ENCODE measurements at places on chromosomes 12 and 14.

DNA sequence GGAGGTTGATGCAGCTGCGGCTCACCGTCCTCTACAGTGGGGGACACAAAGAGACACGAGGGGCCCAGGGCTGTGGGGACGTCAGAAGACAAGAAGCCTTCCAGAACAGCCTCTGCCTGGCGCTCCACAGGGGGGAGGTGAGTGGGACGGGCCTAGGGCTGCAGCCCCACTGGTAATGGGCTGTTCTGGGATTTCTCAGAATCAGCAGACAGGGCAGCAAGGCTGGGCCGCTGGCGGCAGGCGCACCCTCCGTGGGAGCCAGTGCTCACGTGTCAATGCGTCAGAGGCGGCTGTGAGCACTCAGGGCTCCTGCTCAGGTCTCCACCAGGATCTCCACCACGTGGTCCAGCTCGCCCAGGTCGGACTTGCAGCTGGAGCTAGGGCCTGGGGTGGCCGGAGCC is 10.0 kb downstream of the CDCA4 start:
- no peak for DNase-seq

DNA sequence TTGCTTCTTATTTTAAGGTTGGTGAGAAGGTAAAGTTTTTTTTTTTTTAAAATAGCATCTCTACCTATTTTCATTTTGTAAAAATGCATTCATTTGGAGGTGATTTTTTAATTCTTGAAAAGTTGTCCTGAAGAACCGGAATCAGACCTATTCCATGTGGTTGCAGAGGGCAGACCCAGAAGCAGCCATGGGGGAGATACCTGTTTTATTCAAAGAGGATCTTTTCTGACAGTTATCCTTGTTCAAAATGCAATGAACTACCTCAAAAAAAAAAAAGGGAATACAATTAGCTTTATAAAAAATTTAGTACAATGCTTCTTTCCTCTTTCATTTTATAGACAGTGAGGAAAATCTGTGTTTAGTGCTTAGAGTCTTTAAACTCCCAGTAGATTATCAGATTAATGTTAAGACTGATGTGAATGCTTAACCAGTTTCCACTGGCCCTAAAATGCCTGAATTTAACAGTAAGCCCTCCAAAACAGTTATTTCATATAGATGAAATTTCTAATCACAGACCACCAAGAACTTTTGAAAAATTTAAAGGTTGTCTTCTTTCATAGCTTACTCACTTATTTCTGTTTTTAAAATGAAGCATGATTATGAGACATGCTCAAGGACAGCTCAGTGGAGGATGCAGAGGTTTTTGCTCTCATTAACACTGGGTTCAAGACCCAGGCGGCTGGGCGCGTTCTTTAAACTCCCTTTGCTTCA is 8.6 kb upstream of the NEMF start:
- no peak for DNase-seq

GRCh38 chr12:25276199-25276937 is 25.6 kb upstream of the KRAS start:
- DNase-seq = no peak

DNA sequence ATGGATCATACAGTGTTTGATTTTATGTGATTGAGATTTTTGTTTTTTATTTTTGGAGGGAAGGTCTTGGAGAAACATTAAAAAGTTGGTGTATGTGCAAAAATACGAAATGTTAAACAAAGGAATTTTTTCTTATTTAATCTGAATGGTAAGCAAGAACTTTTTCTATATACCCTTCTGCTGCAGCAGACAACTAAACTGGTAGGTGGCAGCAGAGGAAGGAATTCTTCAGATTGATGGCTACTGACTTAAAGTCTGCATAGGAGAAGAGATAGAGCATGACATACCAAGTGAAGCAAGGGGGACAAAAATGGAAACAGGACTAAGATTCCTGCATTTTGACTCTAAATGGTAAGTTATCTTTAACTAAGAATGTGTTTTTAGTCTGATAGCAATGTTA is 42.0 kb upstream of the A2ML1 start:
- peak; percentile 40 for DNase-seq

- no peak for DNase-seq
These were observed 8.3 kb downstream of the PLD4 start for GRCh38 chr14:104932676-104933631.

GRCh38 chr12:83471341-83471740 is 784.6 kb downstream of the TMTC2 start:
- no peak for DNase-seq

GRCh38 chr12:119306593-119306992 is 27.9 kb upstream of the CCDC60 start:
- DNase-seq = no peak

GRCh38 chr12:82857911-82858533 is 171.3 kb downstream of the TMTC2 start:
- no peak for DNase-seq

DNA sequence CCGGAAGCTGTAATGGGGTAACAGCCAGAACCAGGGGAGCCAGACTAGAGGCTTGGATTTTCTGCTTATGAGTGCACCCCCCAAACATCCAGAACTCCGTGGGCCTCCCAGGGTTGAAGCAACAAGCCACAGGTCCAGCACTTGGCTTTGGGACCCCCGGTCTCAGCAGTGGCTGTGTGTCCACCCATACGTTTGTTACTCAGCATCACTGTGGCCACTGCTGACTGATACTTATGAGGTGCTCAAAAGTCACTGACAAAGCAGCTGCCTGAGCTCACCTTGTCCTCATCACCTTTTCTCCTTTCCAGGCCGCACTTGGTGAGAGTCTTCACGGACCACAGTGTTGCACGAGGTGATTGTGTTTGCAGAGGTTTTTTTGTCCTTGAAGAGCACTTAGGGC is 145.6 kb upstream of the RFLNA start:
- no peak for DNase-seq
